ENCODE measurements at places on chromosomes 11 and 22. TPM values are rescaled to one million over a fixed set of nuclear protein-coding genes. Genes with fewer than 3 reads are reported as not detected.

MUC5AC gene
- 1.5 TPM for total RNA-seq

KCNK4 gene
- not detected for total RNA-seq

SAA2 gene
- total RNA-seq, result 12.9 TPM

GRCh38 chr22:32976506-32976905 lies 81.7 kb downstream of the SYN3 start:
- DNase-seq, result no peak

- DNase-seq, result no peak
Measured at GRCh38 chr11:115065830-115066664, 387.7 kb downstream of the NXPE2 start.

GRCh38 chr11:115802641-115803040 lies 298.4 kb upstream of the CADM1 start:
- no peak for DNase-seq

DNA sequence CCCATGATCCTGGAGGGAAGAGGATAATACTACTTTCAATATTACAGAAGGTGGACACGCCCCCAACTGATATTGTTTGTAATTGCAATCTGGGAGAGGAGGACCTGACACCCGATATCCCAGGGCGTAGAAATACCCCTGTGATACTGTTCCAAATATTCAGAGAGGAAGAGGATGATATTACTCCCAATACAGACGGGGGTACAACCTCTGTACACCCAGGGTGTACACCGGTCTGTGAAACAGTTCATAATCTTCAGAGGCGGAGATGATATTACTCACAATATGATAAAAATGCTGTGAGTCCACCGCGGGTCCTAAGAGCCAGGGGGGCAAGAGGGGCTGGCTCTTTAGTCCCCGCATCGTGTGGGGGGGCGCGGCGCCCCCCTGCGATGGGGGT lies 57.2 kb upstream of the ALDH3B2 start:
- DNase-seq, result no peak
